ENCODE measurements at places on chromosomes 11 and 22.
A peak's percentile ranks its signal among the peaks of the same experiment; 100 is the strongest.

DNA sequence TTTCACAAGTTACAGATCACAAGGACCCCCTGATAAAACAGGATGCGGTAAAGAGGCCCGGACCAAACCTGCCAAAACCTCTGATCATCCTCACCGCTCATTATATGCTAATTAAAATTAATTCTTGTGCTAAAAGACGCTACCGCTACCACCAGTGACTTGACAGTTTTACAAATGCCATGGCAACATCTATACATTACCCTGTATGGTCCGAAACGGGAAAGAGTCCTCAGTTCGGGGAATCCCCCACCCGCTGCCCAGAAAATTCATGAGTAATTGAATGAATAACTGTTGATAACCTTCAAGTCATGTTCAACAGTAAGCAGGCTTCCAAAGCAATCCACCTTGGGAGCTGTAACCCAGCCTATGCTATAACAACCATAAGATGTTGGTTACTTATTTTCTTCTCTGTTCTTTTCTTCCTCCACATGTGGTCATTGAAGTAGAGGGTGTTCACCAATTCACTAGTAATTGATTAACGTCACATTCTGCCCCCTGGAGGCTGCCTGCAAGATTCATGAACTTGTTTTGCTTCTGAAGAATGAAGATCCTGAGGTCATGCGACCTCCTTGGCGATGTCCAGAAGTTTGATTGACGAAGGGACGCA, 20.6 kb downstream of the APOBEC3H start:
- peak; percentile 19 for DNase-seq

- DNase-seq: no peak
Observed at GRCh38 chr11:119476666-119477331, 53.8 kb upstream of the THY1 start.

- DNase-seq: no peak
Observed at GRCh38 chr11:82757660-82758357, 24.1 kb upstream of the FAM181B start.

DNA sequence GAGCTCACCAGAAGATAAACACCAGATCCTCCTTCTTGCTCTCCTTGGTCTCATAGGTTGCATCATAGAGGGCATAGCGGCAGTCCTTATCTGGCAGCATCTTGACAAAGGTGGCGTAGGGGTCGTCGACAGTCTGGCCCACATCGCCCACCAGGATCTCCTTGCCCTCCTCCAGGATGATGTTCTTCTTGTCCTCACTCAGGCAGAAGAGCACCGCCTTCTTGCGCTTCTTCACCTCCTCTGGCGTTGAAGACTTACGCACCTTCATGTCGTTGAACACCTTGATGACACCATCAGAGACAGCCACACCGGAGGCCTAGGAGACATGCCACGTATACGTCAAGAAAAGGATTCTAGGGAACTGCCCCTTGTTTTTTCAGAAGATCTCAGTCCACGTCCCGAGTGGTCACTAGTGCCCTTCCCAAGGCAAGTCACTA, 2.0 kb downstream of the CFL1 start:
- no peak for DNase-seq

DNA sequence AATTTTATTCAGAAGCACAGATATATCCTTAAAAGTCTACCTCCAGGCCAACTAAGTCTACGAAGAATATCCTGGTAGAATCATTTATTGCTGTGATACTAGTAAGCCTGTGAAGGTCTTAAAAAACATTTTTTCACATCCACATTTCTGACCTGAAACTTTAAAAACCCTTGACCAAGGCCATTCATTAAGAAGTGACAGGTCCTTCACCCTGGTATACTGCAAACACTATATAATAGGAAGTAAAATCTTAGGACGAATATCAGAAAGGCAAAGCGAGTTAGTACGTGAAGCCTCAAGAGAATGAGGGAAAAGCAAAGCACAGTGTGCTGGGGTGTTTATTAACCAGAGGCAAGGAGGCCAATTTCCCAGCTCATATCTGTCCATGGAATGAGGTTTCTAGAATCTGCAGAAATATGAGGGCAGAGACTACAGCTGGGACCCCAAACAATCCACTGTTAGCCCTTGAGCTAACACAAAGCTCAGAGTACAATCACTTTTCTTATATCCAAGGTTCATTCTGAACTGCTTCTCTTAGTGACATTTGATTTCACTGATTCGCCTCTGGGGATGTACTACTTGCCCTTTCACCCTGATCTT, 71.0 kb downstream of the AMBRA1 start:
- DNase-seq: no peak

DNA sequence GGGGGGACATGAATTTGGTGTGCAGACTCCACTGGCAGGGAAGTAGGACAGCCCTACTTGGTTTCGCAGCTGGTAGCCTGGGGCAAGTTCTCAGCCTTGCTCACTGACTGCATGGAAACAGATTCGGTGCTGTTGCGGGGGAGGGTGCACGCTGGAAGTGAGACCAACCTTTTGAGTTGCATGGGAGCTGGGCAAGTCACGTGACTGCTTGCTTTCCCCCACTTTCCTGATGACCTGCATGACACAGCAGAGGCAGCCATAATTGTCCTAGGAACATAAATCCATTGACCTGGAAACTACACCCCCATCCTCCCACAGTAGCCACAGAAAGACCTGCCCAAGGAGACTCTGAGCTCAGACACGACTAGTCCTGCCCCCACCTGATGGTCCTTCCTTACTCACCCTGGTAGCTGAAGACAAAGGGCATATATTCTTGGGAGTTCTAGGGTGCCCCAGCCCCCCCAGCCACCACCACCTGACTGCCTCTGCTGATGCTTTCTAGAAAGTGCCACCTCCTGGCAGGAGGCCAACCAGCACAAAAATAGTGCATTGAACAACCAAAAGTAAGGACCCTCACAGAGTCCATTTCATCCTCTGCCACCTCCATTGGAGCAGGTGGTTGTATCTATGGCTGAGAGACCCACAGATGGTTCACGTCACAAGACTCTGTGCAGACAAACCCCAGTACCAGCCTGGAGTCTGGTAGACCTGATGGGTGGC, 4.1 kb upstream of the HBG2 start:
- DNase-seq: no peak

DNA sequence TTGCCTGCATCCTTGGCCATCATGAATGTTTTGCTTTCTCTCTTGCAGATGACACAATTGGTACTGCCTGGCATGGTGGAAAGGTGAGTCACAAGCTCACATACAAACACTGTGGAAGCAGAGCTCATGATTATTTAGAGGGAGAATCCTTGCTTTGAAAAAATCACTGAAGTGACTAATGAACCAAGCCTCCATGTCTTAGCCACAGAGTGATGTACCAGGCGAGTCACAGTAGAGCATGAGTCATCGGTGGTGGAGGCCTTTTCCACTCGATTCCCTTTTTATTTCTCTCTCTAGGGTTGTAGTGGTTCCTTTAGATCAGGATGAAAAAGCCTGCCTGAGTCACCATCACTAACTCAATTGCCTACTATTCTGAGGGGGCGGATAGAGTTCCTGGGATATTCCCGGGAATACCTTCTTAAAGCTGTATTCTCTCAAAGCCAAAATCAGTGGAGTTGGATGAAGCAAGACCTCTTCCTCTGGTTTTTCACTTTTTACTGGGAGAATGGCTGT, 49.6 kb upstream of the ALKBH3 start:
- DNase-seq: peak; percentile 99

DNA sequence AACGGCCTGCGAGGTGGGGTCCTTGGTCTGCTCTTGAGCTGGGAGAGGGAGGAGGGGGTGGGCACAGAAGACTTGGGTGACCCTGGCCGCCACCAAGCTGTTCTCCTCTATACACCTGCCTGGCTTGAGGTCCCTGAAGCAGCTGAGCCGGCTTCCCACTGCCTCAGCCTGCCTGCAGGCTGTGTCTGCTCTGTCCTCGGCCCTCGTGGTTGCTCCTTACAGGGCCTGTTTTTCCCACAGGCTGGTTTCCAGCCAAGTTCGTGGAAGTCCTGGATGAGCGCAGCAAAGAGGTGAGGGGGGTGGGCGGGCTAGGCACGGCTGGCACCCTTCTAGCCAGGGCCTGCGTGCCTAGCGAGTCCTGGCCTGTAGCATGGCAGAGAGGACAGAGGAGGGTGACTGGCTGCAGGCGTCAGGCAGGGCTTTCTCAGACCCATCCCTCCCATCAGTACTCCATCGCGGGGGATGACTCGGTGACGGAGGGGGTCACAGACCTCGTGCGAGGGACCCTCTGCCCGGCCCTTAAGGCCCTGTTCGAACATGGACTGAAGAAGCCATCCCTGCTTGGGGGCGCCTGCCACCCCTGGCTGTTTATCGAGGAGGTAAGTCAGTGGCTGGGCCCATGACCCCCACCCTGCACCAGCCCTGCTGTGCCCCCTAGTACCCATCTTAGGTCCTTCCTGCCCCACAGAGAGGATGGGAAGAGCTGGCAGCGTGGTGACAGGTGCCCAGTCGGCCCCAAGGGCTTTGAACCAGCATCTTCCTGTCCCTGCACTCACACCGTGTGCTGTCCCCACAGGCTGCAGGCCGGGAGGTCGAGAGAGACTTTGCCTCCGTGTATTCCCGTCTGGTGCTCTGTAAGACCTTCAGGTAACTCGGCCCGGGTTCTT, 37.7 kb downstream of the SGSM3 start:
- DNase-seq: no peak

- DNase-seq: no peak
Observed at GRCh38 chr11:79507706-79508105, 66.9 kb upstream of the TENM4 start.

GRCh38 chr11:9265211-9266131, at the start of gene DENND5A:
Gene DENND5A (minus strand): TSS chr11:9265350. CDS start chr11:9265069, 281 bp downstream.
- DNase-seq: peak; percentile 74

GRCh38 chr11:78549624-78550409, 24.8 kb downstream of the NARS2 start:
- no peak for DNase-seq

- DNase-seq: no peak
Observed at GRCh38 chr11:88012456-88012855, 162.8 kb downstream of the RAB38 start.

DNA sequence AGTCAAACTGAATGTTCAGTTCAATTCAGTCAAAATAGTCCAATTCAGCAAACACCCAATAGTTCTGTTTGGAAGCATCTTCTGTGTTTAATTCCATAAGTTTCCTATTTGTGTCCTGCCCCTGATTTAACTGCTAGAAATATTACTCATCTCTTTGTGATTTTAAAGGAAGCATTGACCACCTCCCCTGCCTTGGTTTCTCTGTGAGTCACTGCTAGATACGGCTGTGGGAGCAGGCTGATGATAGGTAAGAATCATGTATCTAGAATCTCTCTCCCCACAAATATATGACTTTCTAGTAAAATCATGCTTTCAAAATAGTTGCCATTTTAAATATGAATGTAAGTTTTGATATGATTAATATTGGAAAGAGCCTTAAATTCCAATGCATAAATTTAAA, 888.5 kb downstream of the NTM start:
- DNase-seq: no peak

DNA sequence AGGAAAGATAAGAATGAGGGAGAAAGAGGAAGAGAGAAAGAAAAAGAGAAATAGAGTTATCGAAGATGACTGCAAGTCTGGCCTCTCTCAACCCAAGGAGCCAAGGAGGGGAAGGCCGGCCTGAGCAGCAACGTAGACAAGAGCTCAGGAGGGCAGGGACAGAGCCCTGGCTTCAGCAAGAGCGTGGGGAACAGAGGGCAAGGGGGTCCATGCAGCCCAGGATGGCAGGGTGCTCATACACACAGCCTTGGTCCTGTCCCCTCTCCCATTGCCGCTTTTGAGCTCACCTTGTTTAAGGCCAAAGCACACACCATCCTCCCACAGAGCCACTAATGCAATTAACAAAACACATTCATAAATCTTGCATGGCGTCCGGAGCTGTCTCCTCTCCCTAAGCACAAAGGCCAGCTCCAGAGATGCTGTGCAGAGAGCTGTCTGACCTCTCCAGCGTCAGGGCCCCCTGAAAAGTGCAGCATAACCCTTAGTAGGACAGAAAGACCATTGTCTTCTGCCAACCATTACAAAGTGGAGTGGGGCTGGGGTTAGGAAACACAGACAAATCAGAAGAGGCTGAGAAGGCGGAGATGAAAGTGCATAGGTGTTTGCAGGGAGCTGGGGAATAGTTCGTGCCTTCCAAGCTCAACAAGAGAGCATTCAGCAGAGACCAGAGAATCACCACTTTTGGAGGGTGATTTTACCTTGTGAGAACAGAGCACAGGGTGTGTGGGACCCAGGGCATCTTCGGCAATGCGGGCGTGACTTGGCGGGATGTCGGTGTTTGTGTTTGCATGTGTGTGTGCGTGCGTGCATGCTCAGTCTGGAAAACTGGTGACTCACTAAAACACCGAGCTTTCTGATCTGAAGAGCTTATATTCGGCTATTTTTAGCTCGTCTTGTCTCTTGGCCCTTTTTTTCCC, 28.2 kb upstream of the JAM3 start:
- no peak for DNase-seq

DNA sequence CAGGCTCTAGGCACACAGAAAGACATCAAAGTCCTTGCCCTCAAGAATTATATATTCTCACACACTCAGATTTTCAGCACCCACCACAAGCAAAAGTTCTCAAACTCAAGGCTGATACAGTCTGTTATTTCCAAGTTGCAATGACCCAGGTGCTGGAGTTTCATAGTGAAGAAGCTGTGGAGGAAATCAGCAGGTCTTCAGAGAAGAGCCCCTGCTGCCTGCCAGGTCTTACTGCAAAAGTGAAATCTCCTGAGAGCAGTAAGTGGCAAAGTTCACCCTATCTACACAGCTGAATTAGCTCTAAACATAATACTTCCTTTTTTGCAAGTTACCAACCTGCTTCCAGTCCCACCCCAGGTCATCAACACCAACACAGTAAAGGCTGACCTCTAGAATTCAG, 64.6 kb downstream of the RPL27A start:
- no peak for DNase-seq

- no peak for DNase-seq
Observed at GRCh38 chr11:84211896-84212295, 925.7 kb upstream of the CCDC90B start.

- DNase-seq: no peak
Observed at GRCh38 chr11:120909676-120910416, 114.1 kb upstream of the TBCEL start.

DNA sequence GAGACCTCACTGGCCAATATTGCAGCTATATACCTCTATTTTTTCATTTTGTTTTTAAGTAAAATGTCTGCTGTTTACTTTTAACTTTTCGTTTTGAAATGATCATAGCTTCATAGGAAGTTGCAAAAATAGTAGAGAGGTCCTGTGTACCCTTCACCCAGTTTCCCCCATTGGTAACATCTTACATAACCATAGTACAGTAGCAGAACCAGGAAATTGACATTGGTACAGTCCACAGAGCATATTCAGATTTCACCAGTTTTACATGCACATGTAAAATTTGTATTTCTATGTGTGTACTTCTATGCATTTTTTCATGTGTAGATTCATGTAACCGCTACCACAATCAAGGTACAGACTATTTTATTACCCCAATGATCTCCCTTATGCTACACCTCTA, 3.8 kb downstream of the AMOTL1 start:
- DNase-seq: no peak

- DNase-seq: no peak
Observed at GRCh38 chr11:80542704-80543103, 1101.9 kb upstream of the TENM4 start.

GRCh38 chr11:44839458-44840084, 111.1 kb downstream of the TP53I11 start:
- no peak for DNase-seq

DNA sequence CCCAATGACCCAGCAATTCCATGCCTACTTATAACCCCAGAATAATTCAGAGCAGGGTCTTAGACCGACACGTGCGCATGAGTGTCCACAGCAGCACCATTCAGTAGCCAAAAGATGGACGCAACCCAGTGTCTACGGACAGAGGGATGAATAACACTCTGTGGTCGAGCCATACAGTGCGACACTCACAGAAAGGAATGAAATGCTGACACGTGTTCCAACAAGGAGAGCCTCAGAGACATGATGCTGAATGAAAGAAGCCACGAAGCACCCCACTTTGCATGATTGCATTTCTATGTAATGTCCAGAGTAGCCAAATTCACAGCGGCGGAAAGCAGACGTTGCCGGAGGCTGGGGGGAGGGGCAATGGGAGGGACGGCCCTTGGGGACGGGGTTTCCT, 134.4 kb downstream of the CTTN start:
- no peak for DNase-seq

Measured in stromal cell of bone marrow (primary cell).